Fibroblast of skin of back (primary cell): ENCODE measurements at places on chromosomes 13 and 19.

- DNase-seq, result no peak
These were observed 45.0 kb downstream of the LACC1 start for GRCh38 chr13:43924549-43925245.

GRCh38 chr13:112575675-112576074 is 12.3 kb downstream of the TUBGCP3 start:
- DNase-seq, result peak; percentile 70

DNA sequence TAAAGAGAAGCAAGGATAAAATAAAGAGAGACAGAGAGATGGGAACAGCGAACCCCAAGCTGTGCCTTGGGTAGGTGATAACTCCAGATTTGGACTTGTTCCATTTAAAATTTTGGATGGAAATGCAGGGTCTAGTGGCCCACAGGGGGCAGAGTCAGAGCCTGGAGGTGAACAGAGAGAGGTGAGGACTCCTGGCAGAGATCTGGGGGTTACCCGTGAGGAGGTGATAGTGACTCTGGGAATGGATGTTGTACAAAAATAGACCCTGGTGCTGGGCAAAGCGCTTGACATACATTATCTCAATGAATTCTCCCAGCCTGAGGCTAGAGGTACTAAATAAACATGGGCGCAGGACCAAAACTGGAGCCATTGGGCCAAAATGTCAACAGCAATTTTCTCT is 14.3 kb upstream of the DHRS12 start:
- DNase-seq, result no peak

GRCh38 chr19:11268783-11269267 is 6.5 kb upstream of the DOCK6 start:
- peak; percentile 62 for DNase-seq

DNA sequence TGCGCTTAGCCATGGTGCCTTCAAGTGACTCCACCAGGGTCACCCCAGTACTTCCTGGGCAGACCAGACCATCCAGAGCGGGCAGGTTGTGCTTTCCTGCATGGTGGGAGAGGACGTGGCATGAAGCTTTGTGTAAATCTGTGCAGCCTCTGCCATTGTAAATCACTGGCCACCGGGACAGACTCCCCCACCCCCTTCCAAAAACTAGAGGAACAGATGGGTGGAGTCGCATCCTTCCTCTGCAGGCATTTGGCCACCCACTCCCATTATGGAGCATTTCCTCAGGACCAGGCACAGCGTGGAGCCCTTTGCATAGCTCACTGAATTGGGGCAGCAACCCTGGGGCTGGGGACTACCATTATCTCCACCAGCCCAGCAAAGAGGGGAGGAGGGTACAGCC is 8.2 kb downstream of the BCKDHA start:
- no peak for DNase-seq

- peak; percentile 19 for DNase-seq
These were observed 498.1 kb downstream of the KLF5 start for GRCh38 chr13:73556902-73557301.

- DNase-seq, result no peak
These were observed 20.3 kb upstream of the KPNA3 start for GRCh38 chr13:49812812-49813211.

GRCh38 chr13:98039964-98040363 is 86.5 kb downstream of the IPO5 start:
- DNase-seq, result no peak

- DNase-seq, result peak; percentile 37
These were observed 1.2 kb downstream of the KLF12 start for GRCh38 chr13:74132776-74133656.

DNA sequence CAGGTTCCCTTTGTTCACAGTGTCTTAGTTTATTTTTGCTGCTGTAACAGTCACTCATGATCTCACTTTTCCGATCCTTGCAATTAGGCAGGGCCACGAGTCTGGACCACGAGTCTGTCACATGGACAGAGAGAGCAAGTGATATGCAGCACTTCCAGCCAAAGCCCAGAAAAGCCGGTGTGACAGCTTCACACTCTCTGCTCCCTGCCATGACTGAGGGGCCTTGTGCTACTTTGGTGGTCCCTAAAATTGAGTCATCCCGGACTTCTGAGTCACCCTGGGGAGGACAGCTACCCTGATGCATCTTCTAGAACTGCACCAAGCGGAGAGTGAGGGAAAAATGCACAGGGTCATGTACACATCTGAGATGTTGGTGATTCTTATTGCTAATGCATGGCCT is 179.6 kb downstream of the EFNB2 start:
- DNase-seq, result peak; percentile 32

DNA sequence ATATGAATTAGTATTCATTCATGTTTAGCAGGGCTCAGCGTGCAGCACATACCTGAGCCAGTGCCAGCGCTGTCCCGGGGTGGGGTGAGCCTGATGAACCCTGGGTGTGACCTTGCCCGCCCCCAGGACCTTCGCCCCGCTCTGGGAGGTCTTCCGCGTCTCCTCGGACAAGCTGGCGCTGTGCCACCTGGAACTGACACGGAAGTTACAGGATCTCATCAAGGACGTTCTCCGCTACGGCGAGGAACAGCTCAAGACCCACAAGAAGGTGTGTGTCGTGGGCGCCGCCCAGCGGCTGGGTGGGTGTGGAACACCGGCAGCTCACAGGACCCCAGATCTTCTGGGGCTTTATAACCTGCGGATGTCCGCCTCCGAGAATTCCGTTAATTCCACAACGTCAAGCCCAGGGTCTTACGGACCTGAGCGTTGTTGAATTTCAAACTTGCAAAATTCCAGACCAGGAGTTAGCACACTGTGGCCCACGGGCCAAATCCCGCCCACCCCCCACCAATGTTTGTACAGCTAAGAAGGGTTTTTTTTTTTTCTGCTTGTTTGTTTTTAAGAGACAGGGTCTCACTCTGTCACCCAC is 15.4 kb downstream of the FCHO1 start:
- peak; percentile 73 for DNase-seq
